Stimulated activated CD8-positive, alpha-beta memory T cell treated with anti-CD3 and anti-CD28 coated beads, Interleukin-15, amount 100 ng/mL, for 4 hours (primary cell): ENCODE measurements at places on chromosomes 12 and 14.

- peak; percentile 32 for DNase-seq
Observed at GRCh38 chr12:123761841-123762714, at the start of gene DNAH10. Gene DNAH10 (plus strand): TSS chr12:123762301. CDS start chr12:123762337, 36 bp downstream.

DNA sequence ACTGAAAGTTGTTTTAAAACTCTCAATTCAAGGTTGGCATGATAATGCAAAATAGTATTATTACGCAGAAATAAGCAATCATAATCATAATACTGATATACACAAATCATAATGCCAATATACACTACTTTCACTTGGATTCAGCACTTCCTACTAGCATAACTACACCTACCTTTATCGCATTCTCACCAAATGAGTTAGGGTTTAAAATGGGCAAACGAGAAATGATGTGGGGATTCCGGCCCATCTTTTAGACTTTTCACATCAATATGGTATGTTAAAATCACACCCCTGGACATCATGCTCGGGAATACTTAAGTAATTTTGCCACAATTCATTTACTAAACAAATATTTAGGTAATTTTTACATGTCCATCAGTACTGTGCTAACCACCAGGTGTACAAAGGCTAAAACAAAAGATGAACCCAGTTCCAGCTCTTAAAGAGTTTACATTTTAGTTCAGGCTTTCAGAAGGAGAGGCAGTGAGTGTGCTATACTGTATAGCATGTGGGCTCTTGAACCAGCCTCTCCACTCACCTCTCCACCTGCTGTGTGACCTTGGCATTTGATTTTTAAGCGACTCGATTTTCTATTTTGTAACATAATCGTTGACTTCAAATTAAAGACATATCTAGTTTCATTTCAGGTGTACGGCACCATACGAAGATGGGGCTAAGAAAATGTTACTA is 1.1 kb upstream of the USP15 start:
- no peak for DNase-seq

DNA sequence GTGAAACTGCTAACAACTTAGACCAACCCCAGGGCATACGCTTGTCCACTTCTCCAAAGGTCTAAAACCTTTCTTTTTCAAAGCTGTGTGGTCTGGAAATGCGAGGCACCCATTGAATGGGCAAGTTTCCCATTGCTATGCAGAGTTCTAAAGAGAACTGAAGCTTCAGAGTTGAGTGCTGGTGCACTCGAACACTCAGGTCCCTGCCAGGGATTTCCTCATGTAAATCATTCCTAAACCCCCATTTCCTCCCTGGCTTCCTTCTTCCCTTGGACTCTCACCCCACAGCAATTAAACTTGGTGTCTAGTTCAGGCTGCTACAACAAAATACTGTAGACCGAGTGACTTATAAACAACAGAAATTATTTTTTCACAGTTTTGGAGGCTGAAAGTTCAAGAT is 2.2 kb upstream of the PXN start:
- no peak for DNase-seq

GRCh38 chr12:82089369-82090121 is 268.6 kb downstream of the CCDC59 start:
- DNase-seq = no peak

DNA sequence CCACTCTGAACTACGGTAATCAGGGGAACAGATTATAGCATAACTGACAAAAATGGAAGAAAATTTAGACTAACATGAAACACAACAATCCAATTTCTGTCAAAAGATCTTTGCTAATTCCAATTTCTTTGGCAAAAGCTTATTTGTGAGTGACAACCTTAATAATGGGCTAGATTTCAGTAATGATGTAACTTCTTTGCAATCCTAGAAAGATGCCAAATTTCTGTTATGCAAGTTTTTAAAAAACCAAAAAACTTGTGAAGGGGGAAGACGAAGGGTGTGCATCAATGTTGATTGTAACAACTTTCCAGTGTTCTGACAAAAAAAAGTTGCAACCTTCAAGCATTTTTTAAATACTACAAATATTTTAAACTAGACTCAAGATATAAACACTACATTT is 59.9 kb downstream of the DICER1 start:
- no peak for DNase-seq

- no peak for DNase-seq
Observed at GRCh38 chr14:91230397-91231035, 14.0 kb downstream of the GPR68 start.

- no peak for DNase-seq
Observed at GRCh38 chr12:91143206-91143605, 31.9 kb upstream of the LUM start.

DNA sequence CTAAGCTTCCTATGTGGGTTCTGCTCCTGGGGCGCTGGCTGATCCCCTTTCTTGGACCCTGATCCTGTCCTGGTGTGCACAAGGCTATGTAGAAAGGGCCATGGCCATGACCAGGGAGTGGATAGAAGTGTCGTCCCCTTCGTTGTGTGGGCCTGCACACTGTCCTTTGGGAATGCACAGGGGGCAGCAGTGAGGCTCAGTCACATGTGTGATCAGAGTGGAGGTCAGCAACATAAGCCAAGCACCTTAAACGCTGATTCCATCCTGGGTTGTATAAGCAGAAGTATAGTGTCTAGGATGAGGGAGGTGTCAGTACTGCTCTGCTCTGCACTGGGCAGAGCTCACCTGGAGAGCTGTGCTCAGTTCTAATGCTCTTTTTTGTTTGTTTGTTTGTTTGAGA is 48.4 kb downstream of the ESRRB start:
- no peak for DNase-seq

- DNase-seq = no peak
Observed at GRCh38 chr12:69704357-69704756, 5.3 kb upstream of the BEST3 start.

GRCh38 chr12:57142121-57142520 is 5.3 kb downstream of the LRP1-AS start:
- no peak for DNase-seq

- DNase-seq = no peak
Observed at GRCh38 chr12:29343022-29343799, 37.8 kb downstream of the ERGIC2 start.

GRCh38 chr14:35215110-35215813 is 76.9 kb upstream of the PSMA6 start:
- no peak for DNase-seq

DNA sequence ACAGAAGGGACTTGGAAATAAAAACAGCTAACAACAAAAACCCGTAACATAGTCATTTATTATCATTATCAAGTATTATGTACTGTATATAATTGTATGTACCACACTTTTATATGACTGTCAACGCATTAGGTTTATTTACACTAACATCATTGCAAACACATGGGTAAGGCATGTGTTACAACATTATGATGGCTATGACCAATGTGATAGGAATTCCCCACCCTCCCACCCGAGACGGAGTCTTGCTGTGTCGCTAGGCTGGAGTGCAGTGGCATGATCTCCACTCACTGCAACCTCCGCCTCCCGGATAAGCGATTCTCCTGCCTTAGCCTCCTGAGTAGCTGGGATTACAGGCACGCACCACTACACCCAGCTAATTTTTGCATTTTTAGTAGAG is 82.6 kb downstream of the ERC1 start:
- no peak for DNase-seq

- DNase-seq = no peak
Observed at GRCh38 chr14:101009531-101009930, 106.0 kb upstream of the RTL1 start.

DNA sequence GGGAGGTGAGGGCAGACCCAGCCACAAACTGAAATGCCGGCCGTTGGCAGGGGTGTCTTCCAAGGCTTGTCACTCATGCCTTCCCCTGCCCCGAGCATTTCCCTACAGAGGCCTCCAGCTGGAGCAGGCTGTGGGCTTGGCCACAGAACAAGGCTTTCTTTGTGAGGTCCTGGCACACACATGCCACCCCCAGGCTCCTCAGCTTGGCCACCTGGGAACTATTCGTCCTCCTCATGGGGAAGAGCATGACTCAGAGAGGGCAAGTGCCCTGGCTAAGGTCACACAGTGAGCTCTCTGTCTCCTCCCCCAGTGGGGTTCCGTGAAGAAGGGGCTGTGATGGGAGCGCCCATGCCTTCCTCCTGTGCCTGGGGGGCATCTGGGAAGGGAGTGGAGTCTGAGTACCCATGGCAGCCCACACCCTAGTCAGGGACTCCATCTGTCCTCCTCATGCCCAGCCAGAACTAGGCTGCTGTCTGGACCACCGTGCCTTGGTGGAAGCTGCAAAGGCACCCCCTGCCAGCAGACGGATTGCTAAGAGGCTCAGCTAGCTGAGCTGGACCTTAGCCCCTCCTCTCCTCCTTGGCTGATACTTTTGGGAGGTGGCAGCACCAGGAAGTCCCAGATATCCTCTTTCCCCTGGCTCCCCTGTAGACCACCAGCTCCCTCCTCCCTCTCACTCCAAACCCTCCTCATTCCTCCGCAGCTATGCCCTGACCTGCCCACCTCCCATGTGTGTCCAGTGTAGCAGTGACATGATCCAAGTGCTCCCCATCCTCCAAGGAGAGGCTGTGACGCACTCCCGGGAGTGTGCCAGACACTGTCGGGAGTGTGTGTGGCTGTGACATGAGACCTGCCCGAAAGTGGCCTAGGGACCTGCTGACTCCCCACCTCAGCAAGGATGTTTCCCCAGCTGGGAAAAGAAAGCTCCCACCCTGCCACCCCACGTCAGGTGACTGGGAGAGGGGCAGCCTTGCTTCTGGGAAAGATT is 21.4 kb downstream of the ABCB9 start:
- DNase-seq = no peak

- DNase-seq = no peak
Observed at GRCh38 chr12:95583933-95584332, 32.7 kb upstream of the USP44 start.

GRCh38 chr14:22305607-22306006 is 283.4 kb downstream of the DAD1 start:
- no peak for DNase-seq

DNA sequence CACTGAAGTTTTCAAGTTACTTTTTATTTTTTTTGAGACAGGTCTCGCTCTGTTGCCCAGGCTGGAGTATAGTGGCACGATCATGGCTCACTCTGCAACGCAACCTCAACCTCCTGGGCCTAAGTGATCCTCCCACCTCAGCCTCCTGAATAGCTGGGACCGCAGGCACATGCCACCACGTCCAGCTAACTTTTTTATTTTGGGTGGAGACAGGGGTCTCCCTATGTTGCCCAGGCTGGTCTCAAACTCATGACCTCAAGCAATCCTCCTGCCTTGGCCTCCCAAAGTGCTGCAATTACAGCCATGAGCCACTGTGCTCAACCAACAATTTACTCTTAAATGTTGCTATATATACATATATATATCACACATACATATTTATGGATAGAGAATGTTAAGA is 27.4 kb upstream of the LGALS3 start:
- no peak for DNase-seq

DNA sequence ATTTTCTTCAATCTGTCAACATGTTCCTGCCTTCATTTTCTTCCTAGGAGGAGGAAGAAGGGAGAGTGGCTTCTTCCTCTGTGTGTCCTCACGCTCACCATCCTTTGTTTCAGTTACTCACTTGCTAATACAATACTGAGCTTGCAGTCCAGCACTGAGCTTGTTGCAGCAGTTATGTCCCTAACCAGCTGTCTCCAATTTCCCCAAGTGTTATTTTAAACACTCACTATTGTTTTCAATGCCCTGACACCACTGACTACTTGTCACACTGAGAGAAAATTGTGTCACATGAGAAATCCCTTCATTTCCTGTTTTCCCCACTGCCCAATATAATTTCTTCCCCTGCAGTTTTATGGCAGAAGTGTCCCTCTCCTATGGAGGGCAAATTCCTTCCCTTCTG is 53.4 kb downstream of the HSD17B6 start:
- no peak for DNase-seq

DNA sequence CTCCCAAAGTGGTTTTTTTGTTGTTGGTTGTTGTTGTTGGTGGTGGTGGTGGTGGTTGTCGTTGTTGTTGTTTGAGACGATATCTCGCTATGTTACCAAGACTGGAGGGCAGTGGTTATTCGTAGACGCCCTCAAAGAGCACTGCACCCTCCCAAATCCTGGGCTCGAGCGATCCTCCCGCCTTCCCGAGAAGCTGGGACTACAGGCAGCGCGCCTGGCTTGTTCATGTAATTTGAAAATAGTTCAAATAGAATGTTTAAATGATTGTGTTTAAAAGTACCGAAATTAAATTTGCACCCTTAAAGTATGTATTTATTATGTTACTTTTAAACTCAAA is 439 bp upstream of the ANAPC5 start:
- DNase-seq = no peak

DNA sequence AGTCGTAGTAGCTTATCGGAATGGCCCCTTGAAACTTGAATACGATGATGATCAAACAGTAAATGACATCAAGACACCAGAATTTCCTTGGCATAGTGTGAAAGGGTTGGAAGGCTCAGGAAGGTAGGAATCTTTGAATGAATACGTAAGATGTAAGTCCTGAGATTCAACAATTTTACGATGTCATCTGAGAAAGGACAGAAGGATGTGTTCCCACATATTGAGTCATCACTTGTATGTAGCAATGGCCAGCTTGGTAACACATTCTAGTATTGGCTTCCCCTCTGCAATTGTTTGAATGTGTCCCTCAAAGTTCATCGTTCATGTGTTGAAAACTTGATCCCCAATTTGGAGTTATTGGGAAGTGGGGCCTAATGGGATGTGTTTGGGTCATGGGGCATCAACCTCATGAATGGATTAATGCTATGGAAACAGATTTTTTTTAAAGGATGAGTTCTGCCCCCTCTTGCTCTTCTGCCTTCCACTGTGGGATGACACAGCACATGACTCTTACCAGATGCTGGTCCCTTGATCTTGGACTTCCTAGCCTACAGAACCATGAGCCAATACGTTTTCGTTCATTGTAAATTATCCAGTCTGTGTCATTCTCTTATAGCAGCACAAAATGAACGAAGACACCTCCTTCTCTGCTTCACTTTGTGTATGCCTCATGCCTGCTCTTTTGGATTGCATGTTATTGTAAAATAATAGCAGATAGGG is 284.6 kb downstream of the BCAT1 start:
- no peak for DNase-seq

- no peak for DNase-seq
Observed at GRCh38 chr12:75196408-75196807, 13.2 kb downstream of the KCNC2 start.

DNA sequence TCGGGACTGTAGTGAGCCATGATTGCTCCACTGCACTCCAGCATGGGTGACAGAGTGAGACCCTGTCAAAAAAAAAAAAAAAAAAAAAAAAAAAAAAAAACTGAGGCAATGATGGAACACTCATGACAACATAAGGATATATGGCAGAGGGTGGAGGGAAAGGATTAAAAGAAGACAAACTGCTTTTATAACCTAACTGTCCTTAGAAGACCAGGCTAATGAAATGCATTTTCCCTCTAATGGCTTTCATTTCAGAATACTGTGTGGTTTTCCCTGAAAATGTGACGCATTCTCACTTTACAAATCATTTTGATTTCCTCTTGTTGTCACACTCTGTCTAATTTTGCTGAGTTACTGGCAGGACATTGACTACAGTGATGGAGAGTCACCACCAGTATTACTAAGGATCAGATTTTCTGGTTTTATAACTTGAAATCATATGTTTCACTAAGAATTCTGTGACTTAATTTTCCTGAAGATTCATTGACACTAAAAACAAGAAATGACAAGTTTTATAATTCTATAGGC is 137.6 kb upstream of the SSTR1 start:
- no peak for DNase-seq
